ENCODE measurements at places on chromosomes 6 and 20. TPM values are rescaled to one million over a fixed set of nuclear protein-coding genes. Genes with fewer than 3 reads are reported as not detected.

MTFR2 gene
- 0.80 TPM for total RNA-seq

OR2B6 gene
- not detected for total RNA-seq

OPRL1 gene
- total RNA-seq = 1.0 TPM

DPPA5 gene
- not detected for total RNA-seq

TNNC2 gene
- total RNA-seq = 0.89 TPM

HNF4A gene
- total RNA-seq = not detected

ARMH2 gene
- not detected for total RNA-seq

MEI4 gene
- 0.13 TPM for total RNA-seq

GRCh38 chr20:33463332-33464101 lies 20.0 kb upstream of the SNTA1 start:
- no peak for DNase-seq

DNA sequence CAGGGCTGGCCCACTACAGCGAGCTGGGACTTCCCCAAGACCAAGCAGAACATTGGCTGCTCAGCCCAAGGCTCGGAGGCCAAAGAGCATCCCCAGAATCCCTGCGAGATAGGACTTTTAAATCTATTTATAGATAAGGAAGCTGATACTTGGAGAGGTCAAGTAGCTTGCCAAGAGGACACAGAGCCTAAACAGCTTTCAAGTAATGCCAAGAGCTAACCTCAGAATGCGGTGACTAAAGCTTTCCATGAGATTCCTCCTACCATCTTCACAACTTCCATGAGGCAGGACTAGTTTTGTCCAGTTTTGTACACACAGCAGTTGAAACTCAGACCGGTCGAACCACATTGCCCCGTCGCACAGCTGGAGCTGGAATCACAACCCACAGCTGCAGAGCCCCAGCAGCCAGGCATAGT lies 168.1 kb upstream of the TOP1 start:
- no peak for DNase-seq

GRCh38 chr20:44052166-44052565 lies 134.8 kb downstream of the JPH2 start:
- DNase-seq = peak; percentile 17

DNA sequence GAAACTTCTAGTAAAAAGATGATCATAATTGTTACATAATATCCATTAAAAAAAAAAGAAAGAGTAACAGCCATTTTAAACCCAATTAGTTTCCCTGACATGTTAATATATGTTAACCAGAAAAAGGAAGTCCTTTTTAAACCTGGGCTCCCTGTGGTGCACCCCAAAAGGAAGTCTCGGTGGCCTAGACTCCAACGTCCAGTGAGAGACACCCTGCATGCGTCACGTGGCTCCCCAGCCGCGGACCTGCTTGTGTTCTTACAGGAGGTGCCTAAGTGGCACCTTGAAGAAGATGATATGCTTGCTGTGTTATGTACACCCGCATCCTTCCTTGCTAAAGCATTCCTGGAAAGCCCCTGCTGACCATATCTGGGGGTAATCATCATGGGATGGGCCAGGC lies 50.1 kb downstream of the FOXC1 start:
- DNase-seq = no peak

DNA sequence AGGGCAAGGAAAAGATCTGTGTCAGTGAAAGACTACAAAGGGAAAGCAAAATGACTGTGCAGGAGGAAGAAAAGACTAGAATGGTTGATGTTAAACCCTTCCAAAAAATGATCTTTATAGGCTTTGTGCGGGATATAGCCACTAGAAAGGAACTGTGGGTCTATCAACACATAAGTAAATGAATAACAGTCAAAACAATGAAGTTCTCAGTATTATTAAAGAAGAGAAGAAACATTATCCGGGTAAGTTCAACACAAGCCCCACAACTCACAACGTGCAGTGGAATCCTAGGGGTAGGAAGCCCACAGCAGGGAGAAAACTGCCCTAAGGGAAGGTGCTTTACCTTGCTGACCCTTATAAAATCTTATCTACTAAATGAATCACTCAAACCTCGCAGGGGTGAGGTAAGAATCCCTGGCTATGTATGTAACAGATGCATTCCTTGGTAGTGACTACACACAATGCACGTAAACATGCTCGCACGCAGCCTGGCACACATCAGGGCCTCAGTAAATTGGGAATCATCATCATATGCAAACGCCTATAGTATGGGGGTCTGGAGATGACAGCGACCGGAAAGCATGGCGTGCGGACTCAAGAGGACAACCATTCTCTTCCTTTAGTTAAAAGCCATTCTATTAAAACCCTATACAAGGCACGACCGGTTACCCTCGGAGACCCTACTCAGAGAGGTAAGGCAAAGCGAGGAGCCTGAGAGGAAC lies 11.3 kb downstream of the TFAP2A start:
- no peak for DNase-seq

- DNase-seq = peak; percentile 81
These were observed 571 bp upstream of the FOXC1 start for GRCh38 chr6:1609041-1609647.

GRCh38 chr6:139764498-139764986 lies 390.1 kb upstream of the CITED2 start:
- no peak for DNase-seq

DNA sequence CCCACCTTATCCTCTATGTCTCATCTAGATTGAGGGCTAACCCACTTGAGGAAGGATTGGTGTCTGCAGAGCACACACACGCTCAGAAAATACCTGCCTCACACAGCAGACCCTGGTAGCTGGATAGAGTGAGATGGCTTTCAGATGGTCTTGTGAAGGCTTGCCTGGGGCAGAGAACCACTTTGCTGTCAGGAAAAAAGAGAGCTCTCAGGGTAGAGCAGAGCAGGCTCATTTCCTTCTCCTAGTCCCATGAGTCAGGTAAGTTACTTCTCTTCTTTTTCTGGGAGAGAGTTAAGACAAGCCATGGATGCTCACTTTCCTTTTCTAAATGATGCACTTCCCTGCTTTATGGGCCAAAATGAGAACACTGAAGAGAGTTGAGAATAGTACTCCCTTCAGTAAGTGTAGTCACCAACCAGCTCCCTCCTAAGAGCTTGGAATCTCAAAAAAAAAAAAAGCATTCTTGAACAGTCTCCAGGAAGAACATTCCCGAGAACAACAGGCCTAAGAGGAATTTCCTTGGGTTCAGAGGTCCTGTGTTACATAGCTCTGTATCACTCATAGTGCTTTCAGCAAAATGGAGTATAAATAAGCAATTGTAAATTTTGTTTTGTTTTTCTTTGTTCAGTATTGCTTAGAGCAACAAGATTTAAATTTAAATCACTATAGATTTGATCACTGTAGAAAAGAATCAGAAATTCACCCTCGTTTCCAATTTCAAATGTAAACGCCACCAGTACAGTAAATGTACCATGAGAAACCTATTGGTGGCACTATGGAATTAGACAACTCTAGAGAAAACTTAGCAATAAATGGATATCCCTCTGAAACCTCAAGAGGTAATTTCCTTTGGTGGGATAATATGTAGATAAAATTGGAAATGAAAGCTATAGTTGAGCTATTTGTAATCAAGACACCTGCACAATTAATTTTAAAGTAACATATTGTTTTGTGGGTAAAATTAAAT lies 530.3 kb downstream of the RFPL4B start:
- DNase-seq = no peak

- no peak for DNase-seq
These were observed 37.0 kb downstream of the NDUFAF5 start for GRCh38 chr20:13821876-13822275.

- DNase-seq = no peak
These were observed 211.0 kb upstream of the RIMS1 start for GRCh38 chr6:71675386-71675785.

- DNase-seq = no peak
These were observed 182.8 kb downstream of the SASH1 start for GRCh38 chr6:148525453-148525852.

- no peak for DNase-seq
These were observed 23.9 kb downstream of the RIPOR2 start for GRCh38 chr6:24911796-24912382.

GRCh38 chr20:625360-625932 lies 15.3 kb upstream of the TCF15 start:
- no peak for DNase-seq

DNA sequence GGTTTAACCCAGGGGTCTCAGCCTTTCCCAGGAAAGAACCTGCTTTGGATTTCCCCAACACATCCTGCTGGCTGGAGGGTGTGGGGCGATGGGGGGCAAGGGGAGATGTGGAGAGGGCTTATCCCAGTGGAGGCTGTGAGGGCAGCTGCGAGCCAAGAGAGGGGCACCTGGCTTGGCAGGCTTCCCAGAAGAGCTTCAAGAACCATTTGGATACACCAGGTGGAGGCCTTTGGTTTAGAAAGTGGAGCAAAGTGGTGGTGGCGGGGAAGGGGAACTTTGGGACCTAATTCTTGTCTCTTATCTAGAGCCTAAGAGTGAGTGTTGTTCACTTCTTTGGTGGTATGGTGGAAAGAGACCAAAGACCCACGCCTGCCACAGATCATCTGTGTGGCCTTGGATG lies 12.4 kb downstream of the CD40 start:
- no peak for DNase-seq

DNA sequence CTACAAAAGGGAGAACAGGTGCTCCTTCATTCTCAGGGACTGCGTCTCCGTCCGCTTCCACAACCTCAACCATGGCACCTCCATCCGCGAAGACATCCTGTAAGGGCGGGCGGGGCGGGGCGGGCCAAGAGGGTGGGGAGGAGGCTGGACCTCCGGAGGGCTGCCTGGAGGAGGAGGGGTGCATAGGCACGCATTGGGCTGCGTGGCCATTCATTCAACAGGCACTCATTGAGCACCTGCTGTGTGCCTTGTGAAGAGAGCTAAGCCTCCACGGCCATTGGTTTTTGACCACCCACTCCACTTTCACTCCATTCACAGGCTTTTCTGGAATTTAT lies 435 bp downstream of the ZSWIM3 start:
- DNase-seq = no peak

DNA sequence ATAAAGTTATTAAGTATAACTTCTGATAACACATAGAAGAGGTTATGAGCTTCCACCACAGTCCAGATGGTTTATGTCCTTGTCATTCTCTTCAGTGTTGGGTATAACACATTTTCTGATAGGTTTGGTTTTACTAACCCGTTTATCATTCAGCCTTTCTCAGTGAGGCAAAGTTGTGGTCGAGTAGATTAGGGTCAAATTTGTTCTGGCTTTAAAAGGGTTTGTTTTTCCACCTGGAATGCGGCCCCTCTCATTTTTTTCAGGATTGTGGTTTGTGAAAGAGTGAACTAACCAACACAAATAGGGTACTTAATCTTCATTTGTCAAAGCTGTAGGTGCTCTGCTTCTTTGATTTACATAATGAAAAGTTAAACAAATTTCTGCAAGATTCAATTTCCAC lies 204.2 kb upstream of the ASCC3 start:
- DNase-seq = no peak

DNA sequence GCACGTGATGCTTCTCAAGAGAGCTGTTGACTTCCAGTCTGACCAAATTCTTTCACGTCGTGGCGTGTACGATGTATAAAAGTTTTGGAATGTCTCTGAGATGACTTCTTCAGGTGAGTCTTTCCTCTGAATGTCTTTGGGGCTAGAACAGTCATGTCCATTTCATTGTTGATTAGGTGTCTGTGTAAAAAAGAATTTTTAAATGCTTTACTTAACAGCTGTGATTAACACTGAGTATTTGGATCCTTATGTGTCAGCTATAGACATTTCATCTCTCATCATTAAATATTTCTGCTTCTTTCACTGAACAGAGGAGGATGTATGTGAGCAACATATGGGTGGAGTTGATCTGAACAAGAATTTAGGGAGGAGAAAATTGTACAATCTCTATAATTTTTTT lies 29.3 kb upstream of the KIF13A start:
- DNase-seq = no peak

- DNase-seq = no peak
These were observed 73.7 kb downstream of the LYRM2 start for GRCh38 chr6:89564752-89565427.

- DNase-seq = no peak
These were observed 690 bp downstream of the IFNGR1 start for GRCh38 chr6:137218473-137218916.

GRCh38 chr20:48339190-48339985 lies 488.4 kb downstream of the PREX1 start:
- no peak for DNase-seq

GRCh38 chr6:81561071-81561564 lies 191.4 kb downstream of the TENT5A start:
- no peak for DNase-seq

DNA sequence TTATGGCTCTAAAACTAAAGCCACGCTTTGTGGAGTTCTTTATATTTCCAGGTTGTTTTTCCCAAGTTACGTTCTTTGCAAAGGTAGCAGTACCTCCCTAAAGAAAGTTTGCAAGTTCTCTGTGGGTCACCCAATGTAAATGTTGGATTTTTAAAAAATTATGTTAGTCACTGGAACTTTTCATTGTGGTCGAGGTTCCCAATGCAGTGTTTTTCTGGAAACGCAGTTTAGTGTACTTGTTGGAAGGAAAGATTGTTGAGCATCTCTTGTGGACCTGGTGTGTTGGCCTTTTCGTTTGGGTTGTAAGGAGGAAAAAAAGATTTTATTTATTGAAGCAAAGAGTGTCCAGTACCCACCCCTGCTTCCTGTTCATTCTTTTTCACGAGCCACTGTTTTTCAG lies 1.4 kb downstream of the TOP1 start:
- no peak for DNase-seq

DNA sequence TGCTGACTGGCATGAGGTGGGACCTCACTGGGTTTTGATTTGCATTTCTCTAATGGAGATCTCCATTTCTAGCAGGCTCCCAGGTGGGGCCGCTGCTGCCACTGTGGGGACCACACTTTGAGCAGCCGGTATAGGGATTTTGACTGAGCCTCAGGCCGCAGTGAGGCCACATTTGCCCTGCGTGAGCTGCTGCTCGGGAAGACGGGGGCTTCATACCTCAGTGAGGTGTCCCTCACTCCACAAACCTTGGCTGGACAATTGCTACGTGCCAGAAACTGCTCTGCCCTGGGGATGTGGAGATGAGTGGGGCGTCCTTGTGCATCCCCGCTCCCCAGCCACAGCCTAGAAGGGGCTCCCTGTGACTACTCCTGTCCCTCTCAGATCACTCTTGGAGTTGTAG lies 134.3 kb downstream of the ANKRD60 start:
- DNase-seq = peak; percentile 17

DNA sequence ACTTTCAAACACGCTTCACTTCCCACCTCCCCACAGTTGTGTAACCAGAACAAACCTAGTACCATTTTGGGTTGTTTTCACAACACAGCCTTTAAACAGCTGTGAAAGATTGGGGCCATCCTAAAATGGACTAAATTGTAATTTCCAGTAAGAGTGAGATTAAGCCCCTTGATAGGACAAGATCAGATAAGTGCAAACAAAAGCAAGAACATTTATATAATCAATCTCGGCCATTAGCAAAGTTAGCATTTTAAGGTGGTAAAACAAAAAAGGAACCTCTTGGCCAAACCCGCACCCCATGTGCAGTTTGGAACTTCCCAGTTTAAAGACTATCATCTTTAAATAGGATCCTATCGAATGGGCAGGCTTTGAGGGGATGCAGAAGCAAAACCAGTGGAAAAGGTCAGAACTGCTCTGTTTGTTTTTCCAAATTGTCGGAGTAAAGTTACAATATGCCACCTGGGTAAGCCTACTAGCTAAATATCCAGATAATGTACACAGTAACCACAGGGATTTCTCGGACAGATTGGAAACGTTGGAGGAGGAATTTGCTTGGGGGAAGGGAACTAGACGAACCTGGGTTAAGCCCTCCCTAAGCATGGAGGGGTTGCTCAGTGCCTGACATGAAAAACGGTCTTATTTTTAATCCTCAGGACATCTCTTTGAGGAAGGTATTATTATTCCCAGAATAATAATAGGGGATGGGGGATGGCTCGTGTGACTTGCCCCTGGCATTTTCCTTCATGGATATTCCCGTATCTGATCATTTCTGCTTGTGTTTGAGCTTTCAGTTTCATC lies 159.8 kb upstream of the SALL4 start:
- DNase-seq = no peak

Measured in sciatic nerve (tissue), 2 donors.